Chondrocyte (in vitro differentiated cells): ENCODE measurements at places on chromosomes 3 and 15. TPM values are rescaled to one million over a fixed set of nuclear protein-coding genes. Genes with fewer than 3 reads are reported as not detected.

GRCh38 chr3:66602237-66602636 lies 101.4 kb upstream of the LRIG1 start:
- no peak for DNase-seq

- DNase-seq: no peak
These were observed 28.9 kb downstream of the FOXP1 start for GRCh38 chr3:71554649-71555048.

DNA sequence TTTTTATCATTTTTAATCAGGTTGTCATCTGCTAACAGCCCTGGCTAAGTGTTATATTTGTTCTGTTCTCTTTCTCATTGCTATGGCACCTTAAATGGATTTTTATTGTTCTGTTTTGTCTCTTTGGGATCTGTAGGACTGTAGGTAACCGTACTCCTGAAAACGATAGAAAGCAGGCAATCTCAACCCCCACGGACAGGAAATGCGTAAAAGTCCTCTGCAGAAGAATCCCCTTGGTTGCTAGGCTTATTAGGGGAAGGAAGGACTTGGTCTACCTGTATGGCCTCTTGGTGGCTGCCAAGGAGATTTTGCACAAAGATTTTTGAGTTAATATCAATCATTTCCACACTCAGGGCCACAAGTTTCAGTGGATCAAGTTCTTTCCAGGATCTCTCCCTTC lies 571.9 kb upstream of the ZNF385D start:
- DNase-seq: no peak

- peak; percentile 80 for DNase-seq
These were observed 6.5 kb upstream of the SYNM start for GRCh38 chr15:99098426-99098825.

DNA sequence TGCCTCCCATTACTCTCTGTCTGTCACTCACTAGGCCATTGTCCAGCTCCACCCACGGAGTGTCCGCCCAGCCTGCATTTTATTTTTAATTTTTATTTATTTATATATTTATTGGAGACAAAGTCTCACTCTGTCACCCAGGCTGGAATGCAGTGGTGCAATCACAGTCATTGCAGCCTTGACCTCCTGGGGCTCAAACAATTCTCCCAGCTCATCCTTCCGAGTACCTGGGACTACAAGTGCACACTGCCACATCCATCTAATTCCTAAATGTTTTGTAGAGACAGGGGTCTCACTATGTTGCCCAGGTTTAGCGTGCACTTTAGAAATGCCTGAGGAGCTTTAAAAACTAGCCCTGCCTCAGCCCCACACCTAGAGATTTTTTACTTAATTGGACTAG lies 141.5 kb downstream of the LIPC start:
- DNase-seq: no peak

- DNase-seq: no peak
These were observed 6.9 kb downstream of the NIPA2 start for GRCh38 chr15:22845289-22845900.

DNA sequence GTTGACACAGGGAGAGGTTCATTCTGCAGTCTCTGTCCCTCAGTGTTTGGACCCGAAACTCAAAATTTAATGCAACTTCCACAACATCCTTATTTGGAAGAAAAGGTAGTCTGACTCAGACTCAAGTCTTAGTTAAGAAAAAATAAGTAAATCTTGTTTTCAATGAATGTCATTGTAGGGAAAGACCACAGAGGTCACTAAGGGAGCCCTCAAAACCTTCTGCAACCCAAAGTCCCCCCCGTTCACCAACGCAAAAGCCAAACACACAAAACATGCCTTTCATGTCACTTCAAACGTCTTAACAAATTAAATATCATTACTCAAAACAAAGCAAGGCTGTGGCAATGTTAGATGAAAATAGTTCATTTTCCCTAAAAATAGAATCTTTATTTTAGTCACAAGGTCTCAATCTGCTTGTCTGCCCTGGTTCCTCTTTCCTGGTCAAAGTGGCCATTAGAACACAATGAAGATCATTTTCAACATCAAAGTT lies 20.9 kb upstream of the SSUH2 start:
- DNase-seq: no peak

DNA sequence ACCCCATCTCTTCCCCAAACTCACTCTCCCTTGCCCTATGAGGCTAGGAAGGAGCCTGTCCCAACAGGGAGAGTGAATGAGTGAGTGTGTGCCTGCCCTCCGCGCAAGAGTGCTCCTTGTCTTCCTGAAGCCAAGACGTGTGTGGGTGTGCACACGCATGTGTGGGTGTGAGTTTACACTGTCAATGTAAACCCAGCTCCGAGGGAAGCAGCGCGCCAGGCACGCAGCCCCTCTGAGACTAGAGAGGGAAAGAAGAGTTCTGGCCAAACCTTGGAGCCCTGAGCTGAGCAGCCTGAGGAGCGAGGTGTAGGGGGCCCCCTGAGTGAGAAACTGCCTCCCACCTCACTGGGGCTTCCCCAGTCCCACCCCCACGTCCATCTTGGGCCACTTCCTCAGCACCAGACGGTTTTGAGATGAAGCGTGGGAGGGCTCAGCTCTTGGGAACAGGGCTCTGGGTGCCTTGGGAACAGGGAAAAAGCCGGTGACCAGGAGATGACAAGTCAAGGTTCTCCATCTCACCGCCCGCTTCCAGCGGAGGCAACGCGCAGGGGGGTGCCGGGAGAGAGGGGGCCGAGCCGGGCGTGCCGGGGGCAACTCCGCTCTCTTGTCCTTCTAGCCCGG lies 5.1 kb downstream of the MECOM start:
- no peak for DNase-seq

- no peak for DNase-seq
These were observed 4.6 kb upstream of the VGLL3 start for GRCh38 chr3:86995537-86995936.

BUB1B gene
- 6.7 to 9.6 TPM (median 7.4 TPM) in 3 replicates for total RNA-seq

FAM98B gene
- 15.6 to 20.9 TPM (median 17.2 TPM) in 3 replicates for total RNA-seq

CISH gene
- 0.85 to 1.8 TPM (median 1.8 TPM) in 3 replicates for total RNA-seq

GLDN gene
- total RNA-seq: 0.29 to 0.41 TPM (median 0.35 TPM) in 3 replicates

PCNP gene
- total RNA-seq: 128 to 145 TPM (median 139 TPM) in 3 replicates

ROPN1 gene
- not detected in 3 replicates for total RNA-seq

CPEB1 gene
- 0.17 to 2.7 TPM (median 2.2 TPM) in 3 replicates for total RNA-seq

FBXW12 gene
- total RNA-seq: not detected in 3 replicates

SRPRB gene
- total RNA-seq: 94.0 to 122 TPM (median 99.3 TPM) in 3 replicates
